GM13976 (cell line): ENCODE measurements at places on chromosomes 11 and 22.
A peak's percentile ranks its signal among the peaks of the same experiment; 100 is the strongest.

GRCh38 chr11:45280449-45280848 is 5.7 kb downstream of the SYT13 start:
- no peak for DNase-seq

DNA sequence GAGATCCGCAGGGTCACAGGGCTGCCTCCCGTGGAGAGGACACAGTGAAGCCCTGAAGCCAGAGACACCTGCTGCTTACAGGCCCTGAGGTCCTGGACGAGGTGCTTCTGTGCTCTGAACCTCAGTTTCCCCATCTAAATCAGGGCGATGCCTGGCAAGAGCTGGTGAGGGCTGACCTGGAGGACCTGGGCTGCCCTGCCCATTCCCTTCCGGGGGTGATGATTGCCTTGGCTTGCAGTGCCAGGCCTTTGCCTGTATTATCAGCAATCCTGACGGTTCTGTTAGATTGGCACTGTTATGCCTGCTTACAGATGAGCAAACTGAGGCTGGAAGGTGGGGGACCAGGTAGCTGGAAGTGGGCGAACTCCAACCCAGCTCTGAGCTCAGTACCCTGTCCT is 7.8 kb upstream of the GTSE1 start:
- no peak for DNase-seq

DNA sequence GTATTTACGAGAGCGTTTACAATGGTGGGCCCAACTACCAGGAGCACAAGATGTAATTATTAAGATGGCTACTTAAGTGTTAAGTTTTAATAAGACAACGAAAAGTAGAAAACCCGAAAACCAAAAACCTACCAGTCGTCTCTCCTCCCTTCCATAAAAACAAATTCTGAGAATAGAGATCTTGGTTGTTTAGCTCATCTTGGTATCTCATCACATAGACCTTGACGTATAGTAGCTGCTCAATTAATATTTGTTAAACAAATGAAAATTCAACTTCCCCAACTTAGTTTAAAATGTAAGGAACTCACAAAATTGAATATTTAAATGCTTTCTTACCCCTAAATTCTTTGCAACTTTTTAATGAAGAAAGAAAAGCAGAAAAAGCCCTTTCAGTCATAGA is 669 bp downstream of the KDM4D start:
- DNase-seq, result no peak

DNA sequence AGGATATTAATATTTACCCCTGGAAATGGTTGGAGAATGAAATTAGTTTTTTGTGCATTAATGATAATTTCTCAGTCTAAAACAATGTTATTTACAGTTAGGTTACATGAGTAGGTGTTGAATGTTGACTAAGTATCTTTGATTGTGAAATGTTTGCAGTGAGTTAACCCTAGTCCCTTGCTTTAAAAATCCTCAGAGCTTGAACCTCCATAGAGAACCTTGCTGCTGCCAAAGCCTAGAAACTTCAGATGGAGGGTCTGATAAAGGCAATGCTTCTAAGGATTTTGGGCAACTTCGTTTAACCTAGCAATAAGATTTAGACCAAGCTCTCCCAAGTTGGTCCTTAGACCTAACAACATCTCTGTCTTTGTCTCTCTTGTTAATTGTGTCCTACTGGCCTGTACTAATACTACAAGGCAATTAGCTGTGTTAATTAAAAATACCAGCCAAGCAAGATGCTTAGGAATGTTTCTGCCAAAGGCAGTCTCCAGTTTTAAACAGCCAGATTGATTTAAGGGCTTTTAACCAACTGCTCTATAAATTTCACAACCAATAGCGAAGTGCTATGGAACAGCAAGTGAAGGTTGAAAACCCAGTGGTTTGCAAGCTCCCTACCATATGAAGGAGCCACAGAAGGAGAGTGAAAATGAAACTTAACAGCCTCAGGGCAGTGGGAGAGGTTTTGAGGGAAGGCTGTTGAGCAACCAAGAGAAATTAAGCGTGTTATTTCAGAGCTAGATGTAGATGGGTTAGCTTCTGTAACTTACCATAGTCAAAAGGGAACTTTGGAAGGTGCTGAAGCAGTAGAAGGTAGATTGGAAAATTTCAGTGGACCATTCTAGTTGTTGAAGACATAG is 295.9 kb upstream of the ANO5 start:
- DNase-seq, result no peak

GRCh38 chr11:114384487-114384886 is 15.8 kb downstream of the C11orf71 start:
- no peak for DNase-seq

DNA sequence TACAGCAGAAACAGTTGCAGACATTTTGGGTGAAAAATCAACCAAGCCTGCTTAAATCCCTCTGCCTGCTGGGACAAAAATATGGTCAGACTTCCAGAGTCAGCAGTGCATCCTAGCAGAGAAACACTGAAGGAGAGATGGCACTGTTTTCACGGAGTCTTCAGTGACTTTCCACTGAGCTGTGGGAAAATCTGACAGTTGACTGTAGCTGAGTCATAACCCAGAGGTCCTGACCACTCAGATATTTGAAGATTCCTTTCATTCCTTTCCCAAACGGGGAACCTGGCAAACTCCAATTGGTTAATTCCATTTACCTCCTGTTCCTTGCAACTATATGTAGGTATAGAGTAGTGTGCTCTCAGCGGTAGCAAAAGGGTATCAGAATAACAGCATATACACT is 20.9 kb upstream of the UPB1 start:
- no peak for DNase-seq

- DNase-seq, result no peak
These were observed 79.4 kb downstream of the ETS1 start for GRCh38 chr11:128507936-128508335.

DNA sequence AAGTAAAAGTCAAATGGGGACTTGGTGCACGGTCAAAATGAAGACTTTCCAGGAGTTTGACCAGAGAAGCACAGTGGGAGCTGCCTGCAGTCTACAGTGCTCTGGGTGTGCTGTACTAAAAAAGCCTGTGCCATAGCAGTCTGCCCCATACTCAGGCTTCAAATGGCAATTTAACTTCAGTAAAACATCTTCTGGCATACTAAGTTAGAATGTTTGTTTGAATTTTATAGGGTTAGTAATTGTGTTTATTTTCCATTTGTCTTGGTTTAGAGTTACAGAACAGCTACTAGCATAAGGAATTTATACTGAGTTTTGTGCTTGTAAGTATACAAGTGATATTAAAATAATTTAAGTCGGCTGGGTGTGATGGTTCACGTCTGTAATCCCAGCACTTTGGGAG is 29.3 kb upstream of the LIPT2 start:
- DNase-seq, result no peak

- peak; percentile 84 for DNase-seq
These were observed 11.8 kb upstream of the UVRAG start for GRCh38 chr11:75802913-75803820.

DNA sequence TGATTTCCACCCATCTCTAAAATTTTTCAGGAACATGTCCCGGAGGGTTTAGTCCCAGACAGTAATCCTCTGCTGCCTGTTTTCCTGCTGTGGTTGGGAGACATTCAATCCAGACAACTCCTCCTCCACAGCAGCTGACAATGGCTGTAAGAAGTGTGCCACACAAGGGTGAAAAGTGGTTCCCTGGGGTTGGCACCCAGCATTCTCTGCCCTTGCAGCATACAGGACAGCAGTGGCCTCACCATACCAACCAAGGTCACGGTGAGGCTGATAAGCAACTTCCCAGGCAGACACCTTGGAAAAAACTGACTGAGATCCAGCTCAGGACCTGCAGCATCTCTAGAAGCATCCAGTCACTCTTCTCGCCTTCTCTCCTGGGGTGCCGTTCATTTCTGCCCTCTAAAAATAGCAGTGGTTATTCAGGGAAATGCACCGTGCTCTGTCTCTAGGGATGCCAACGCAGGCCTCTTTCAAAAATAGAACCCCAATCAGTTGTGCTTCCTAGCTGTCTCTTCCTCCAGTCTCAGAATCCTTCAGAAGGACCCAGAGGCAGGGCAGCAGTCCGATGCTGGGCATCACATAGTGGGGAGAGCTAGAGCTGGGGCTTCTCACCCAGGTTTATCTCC is 241.0 kb downstream of the TENM4 start:
- no peak for DNase-seq

DNA sequence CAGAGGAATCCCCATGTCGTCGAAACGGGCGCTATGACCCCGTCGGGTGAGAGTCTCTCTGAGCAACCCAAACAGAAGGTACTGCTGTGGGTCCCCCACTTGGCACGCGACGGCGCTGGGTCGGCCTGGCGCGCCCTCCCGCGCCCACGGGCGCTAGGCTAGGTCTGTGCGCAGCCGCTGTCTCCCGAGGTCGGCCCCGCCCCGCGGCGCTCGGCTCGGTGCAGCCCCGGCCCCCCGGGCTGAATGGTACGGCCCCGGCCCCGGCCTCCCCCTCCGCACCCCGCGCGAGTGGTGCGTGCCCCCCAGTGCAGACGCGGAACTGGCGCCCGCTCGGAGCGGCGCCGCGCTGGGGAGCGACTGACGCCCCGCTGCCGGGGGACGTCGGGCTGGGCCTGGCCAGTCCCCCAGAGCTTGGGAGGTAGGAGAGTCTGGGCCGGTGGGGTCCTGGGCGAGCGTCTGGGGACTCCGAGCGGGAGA is at the start of gene MADD:
Gene MADD, plus strand, starts transcription at position 305 of the 477 bp plus-strand sequence.
- DNase-seq, result peak; percentile 98

GRCh38 chr11:35197292-35197691 is 58.3 kb downstream of the CD44 start:
- DNase-seq, result no peak

- no peak for DNase-seq
These were observed 82.1 kb upstream of the THY1 start for GRCh38 chr11:119505071-119505470.

- no peak for DNase-seq
These were observed 368.9 kb downstream of the BUD13 start for GRCh38 chr11:116403794-116404461.

- DNase-seq, result no peak
These were observed 74.2 kb upstream of the MS4A8 start for GRCh38 chr11:60625262-60625661.

GRCh38 chr22:33357981-33358399 is 299.8 kb upstream of the SYN3 start:
- DNase-seq, result no peak

DNA sequence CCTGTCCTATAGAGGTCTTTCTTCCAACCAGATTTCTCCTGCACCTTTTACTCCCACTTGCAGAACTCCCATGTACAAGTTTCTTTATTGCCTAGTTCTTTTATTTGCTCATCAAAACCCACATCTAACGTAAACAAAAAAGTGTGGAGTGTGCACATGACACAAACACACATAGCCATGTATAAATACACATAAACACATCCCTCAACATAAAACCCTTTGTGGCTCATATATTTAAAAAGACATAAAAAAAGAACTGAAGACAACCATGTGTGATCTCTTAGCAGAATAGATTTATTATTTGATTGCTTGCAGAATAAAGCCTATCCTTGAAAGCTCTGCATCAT is 1.7 kb downstream of the HBG2 start:
- DNase-seq, result no peak

- DNase-seq, result no peak
These were observed 17.7 kb upstream of the GRK3 start for GRCh38 chr22:25546751-25547150.

- DNase-seq, result no peak
These were observed 57.9 kb downstream of the SC5D start for GRCh38 chr11:121350314-121351082.

GRCh38 chr22:40176921-40177737 is 596 bp upstream of the TNRC6B start:
- peak; percentile 37 for DNase-seq

DNA sequence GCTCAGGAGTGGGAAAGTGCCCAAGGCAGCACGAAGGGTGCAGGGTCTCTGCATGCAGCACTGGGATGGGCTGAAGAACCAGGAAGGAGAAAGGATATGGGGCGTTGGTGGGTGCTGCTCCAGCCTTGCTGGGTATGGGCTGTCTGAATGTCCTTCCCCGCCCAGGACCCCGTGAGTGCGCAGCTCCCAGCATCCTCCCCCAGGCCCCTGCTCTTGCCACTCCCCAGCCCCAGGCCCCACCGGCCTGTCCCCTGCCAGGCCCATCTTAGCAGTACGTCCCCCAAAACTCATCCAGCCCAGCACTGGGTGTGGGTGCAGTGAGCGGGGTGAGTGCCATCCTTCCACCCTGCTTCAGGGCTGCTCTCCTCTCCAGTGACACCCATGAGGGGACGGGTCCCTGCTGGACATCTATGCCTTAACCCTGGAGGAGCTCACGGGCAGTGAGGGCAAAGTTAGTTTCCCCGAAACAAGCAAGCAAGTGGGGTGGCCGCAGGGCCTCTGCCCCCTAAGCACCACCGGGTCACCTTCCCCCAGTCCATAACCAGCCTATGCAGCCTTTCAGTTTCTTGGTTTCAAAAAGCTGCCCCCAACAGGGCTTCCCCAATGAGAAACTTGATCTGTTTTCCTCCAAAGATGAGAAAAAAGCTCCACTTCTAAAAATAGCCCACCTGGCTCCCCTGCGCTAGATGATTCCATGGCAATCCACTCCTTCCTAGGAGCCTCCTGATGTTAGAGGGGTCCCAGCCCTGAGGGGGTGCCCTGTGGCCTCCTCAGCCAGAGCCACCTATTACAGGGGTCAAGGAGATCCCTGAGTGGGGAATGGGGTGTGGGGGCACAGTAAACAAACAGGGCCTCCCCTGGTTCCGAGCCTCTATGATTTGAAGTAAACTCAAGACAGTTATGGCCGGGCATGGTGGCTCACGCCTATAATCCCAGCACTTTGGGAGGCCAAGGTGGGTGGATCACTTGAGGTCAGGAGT is 103.8 kb downstream of the MORC2 start:
- DNase-seq, result peak; percentile 27

DNA sequence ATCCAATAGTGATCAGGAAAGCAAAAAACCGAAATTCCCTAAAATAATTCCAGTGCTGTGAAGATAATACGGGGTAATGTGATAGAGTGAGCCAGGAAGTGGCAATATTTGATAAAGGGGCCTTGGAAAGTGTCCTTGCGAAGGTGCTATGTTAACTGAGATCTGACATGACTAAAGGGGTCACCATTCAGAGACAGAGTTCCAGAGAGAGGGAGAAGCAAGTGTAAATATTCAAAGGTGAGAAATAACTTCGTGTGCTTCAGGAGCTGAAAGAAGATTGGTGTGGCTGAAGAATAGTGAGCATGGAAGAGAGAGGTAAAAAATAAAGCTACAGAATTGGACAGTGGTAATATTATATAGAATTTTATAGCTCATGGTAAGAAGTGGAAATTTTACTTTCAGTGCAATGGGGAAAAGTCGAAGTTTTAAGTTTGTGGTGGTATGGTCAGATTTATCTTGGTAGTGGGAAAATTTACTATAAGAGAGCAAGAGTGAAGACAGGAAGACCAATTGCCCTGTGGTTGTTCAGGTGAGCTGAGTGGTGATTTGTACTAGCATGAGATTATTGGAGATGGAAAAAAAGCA is 164.5 kb downstream of the JRKL start:
- DNase-seq, result no peak

DNA sequence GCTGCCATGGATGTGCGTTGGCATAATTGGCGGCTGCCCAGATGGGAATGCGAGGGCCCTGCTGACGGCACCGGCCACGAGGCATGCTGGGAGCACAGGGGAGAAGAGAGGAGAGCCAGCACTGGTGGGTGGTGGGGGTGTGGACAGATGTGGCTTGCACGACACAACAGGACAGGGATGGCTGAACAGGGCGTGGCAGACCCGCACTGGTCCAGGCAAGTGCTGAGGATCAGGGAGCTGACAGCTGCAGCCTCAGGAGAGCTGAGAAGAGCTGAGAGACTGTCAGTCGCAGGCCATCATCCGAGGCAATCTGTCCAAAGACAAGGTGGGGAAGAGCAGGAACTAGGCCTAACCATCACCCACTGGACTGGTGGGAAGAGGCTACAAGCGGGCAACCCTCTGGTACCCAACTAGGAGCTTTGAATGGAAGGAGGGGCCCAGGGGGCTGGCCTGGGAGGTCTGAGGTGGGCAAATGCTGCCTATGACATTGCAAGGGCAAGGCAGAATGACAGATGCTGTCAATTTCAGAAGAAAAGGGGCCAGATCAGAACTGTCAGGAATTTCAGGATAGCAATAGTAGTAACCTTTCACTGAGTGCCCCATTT is 2.4 kb downstream of the GNB1L start:
- DNase-seq, result no peak
